ENCODE measurements at places on chromosomes 5 and 9. TPM values are rescaled to one million over a fixed set of nuclear protein-coding genes. Genes with fewer than 3 reads are reported as not detected.

DNA sequence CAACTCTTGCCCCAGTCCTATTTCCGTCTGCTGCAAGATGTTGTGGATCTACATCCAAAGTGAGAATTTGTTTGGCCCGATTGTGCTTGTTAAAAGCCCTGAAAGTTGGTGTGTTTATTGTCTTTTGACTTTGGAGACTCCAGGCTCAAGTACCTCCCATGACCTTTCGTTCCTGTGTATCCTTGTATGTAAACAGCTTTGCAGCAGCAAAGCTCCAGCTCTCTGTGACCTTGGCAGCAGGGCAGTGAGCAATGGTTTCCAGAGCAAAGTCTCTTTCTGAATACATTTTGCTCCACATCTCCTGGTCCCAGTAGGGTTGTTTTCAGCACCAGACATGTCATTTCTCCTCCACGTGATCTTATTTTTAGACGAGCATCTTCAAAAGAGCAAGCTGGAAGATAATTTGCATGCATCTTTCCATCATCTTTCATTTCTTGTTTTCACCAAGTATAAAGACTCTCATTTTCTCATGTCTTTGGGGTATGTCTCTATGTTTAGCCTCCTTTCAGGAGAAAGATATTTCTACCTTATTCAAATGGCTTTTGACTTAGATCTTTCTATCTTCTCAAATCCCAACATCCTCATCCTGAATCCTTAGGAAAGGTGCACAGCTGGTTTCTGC lies 68.1 kb upstream of the ERCC6L2 start:
- DNase-seq, result no peak

DNA sequence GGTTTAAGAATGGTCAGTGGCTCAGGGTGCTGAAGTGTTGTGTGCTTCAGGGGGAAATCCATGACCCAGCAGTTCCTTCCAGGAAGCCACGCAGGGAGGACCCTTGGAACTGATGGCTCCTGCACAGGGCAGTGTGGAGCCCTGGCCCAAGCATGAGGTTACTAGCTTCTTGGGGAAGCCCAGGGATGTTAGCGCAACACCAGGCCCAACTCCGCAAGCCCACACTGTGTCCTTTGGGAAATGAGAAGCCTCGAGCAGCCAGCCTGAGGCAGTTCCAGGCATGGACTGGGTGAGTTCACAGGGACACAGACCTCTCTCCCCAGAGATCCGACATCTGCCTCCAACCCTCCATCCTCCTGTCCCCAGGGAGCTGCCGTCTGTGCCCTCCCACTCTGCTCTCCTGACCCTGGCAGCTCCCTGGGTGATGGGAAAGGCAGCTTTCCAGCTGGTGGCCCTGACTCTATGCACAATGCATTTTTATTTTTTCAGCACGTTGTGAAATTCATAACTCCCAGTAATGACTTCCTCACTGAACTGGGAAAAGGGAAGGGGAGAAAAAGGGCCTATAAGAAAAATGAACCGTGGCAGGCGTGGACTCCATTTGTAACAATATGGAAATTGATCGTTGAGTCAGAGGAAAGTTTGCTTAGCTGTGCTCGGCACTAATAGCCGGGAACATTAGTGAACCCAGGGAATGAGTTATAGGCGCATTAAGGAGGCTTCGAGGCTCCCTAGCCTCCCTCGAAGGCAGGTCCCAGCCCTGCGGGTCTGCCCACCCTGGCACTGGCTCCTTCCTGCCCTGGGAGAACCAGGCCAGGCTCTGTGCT lies 34.1 kb downstream of the LMX1B start:
- DNase-seq, result no peak

- no peak for DNase-seq
Observed at GRCh38 chr5:81208904-81209303, 24.2 kb upstream of the CKMT2 start.

DNA sequence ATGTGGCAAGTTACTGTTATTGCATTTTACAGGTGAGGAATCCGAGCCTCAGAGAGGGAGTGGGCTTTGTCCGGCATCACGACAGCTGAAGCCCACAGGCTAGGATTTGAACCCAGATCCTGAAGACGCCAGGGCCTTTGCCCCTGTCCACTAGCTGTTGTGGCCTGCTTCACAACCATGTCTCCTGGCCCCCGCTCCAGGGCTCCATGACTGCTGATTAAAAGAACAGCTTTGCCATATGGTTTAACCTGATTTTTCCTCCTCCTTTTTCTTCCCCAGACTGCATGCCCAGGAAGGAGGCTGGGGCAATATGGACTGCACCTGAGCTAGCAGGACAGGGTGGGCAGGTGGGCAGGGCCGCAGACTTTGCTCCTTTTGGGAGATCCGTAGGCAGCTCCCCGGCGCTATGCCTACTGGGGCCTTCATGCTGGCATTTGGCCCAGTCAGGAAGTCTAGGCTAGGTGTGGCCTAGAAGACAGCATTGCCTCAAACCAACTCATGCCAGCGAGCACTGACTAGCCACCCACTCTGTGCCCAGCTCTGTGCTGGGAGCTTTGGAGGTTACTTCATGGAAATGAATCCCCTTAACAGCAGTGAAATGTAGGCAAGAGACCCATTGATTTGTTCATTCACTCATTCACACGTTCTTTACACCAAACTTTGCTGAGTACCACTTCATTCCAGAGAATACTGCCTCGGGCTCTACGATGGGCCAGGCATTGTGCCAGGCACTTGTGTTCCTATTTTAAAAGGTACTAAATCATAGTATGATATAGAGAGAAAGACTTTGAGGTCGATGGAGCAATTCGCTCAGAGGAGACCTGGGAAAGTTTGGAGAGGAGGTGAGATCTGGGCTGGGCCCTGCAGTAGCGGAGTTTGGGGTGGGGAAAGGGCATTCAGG lies 94.3 kb upstream of the CPEB4 start:
- DNase-seq, result no peak

GRCh38 chr9:29456940-29457339 lies 1883.7 kb upstream of the C9orf72 start:
- peak; percentile 86 for DNase-seq

The SLF1 gene
- total RNA-seq, result 5.3 TPM

The OGN gene
- total RNA-seq, result 140 TPM

Measured in fibroblast of the aortic adventitia (primary cell).